ENCODE measurements at places on chromosomes 5 and 9. TPM values are rescaled to one million over a fixed set of nuclear protein-coding genes. Genes with fewer than 3 reads are reported as not detected.

GRCh38 chr9:87959916-87960581, 14.3 kb downstream of the CDK20 start:
- H3K4me3 ChIP-seq, result no peak overlapping the region
- no peaks in the 10 kb centered on the region for H3K36me3 ChIP-seq
- H3K4me1 ChIP-seq, result no peaks in the 10 kb centered on the region
- no peak for DNase-seq

DNA sequence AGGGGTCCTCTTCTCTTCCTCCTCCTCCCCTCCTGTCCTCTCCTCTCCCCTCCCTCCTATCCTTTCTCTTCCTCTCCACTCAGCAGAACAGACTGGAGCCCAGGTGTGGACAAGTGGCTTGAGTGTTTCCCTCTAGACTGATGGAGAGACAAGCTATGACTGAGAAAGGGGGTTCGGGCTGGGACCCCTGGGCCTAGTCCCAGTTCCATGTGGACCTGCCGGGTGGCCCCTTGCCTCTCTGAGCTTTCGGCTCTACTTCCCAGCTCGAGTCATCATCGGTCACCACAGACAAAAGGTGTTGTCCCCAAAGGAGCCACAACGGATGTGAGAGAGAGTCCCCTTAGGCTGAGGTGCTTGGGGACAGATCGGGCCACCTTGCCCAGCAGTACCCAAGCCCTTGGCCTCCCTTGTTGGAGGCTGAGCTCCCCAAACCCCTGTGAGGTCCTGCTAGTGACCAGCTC, 3.4 kb upstream of the RXRA start:
- peaks cover 7% of the 10 kb centered on the region for H3K27me3 ChIP-seq
- DNase-seq, result no peak
- no peaks in the 10 kb centered on the region for H3K36me3 ChIP-seq
- no peak overlapping the region for H3K4me3 ChIP-seq
- H3K4me1 ChIP-seq, result peaks cover 7% of the 10 kb centered on the region

GRCh38 chr5:18546591-18546990, 912.3 kb downstream of the TAF11L14 start:
- no peak overlapping the region for H3K27ac ChIP-seq
- no peaks in the 10 kb centered on the region for H3K4me1 ChIP-seq

GRCh38 chr9:136690104-136690805, 3.0 kb upstream of the AGPAT2 start:
- H3K36me3 ChIP-seq, result no peaks in the 10 kb centered on the region
- no peak overlapping the region for H3K4me3 ChIP-seq
- peaks cover 3% of the 10 kb centered on the region for H3K4me1 ChIP-seq
- H3K27ac ChIP-seq, result no peak overlapping the region

Gene LECT2
- not detected for total RNA-seq

Gene KIF4B
- 0.11 TPM for total RNA-seq

Gene TLX3
- total RNA-seq, result not detected

GRCh38 chr5:151700296-151700695, 13.6 kb upstream of the SPARC start:
- no peaks in the 10 kb centered on the region for H3K4me1 ChIP-seq
- no peak overlapping the region for H3K4me3 ChIP-seq
- H3K27ac ChIP-seq, result no peak overlapping the region
- H3K36me3 ChIP-seq, result no peaks in the 10 kb centered on the region
- H3K27me3 ChIP-seq, result peaks cover 6% of the 10 kb centered on the region
- no peak for DNase-seq

DNA sequence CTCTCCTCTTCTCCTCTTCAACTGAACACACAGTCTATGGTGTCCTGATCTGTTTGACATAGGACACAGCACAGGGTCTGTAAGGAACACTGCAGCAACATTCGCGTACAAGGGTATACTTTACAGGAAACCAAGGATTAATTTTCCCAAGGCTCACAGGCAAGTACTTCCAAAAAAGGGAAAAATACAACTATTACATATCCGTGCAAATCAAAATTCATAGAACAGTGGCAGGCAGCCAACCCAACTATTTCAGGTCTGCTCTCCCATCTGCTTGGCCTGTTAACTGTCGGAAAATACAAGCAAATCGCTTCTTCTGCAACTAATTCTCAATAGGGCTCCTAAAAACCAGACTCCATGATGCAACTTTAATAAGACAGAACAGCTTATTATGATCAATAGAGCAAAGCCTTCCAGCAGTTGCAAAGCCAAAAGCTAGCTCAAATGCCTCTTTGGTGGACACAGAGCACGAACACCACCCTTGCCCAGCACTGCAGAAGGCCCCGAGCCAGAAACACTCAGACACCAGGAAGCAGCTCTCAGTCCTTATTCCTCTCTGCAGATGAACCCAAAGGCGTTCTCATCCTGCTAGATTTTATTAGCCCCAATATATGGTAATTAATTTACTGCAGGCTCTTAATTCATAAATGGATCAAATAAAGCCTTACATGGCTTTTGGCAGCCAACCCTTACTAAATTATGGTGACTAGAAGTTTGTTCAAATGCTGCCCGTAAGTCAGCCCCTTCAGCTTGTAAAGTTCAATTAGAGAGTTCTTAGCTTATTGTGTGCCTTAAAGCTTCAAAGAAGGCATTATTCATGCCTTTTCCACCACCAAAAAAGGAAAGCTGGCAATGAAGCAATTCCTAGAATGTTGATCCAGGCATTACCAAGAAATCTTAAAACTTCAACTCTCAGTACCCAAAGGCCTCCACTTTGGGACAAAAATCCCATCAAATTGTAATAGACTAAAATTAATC, 68.8 kb downstream of the ZNF608 start:
- no peaks in the 10 kb centered on the region for H3K36me3 ChIP-seq
- no peaks in the 10 kb centered on the region for H3K4me1 ChIP-seq
- H3K27me3 ChIP-seq, result no peaks in the 10 kb centered on the region
- DNase-seq, result no peak
- no peak overlapping the region for H3K4me3 ChIP-seq

GRCh38 chr5:2112173-2113025, 229.7 kb upstream of the IRX4 start:
- no peaks in the 10 kb centered on the region for H3K36me3 ChIP-seq
- H3K27ac ChIP-seq, result no peak overlapping the region
- H3K4me1 ChIP-seq, result no peaks in the 10 kb centered on the region
- no peaks in the 10 kb centered on the region for H3K27me3 ChIP-seq

Measured in activated CD8-positive, alpha-beta T cell treated with anti-CD3 and anti-CD28 coated beads for 36 hours (primary cell).